ENCODE measurements at places on chromosomes 16 and 17.

DNA sequence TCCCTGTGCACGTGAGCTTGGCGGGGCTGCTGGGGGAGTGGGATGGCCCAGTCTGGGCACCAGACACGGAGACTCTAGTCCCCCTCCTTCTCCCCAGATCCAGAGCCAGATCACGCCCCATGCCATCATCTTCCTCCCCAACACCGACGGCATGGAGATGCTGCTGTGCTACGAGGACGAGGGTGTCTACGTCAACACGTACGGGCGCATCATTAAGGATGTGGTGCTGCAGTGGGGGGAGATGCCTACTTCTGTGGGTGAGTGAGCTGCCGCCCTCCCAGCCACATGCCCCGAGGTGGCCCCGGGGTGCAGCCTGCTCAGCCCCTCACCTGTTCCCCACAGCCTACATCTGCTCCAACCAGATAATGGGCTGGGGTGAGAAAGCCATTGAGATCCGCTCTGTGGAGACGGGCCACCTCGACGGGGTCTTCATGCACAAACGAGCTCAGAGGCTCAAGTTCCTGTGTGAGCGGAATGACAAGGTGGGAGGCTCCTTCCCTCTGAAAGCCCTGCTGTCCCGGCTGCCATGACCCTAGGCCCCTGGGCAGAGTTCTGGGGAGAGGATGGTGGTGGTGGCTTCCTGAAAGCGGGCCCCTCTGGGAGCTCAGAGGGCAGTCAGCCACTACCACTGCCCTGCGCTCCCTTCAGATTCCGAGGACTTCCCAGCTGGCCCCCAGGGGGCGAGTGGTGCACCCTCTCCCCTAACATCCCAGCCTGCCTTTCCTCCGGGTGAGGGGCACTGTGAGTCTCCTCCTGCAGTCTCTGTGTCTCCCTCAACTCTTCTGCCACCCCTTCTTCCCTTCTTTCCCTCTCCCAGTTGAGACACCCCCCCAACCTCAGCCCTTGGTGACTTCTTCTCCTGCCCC is 2.8 kb upstream of the C17orf107 start:
- DNase-seq, result no peak

GRCh38 chr17:41499714-41500113 is 5.7 kb downstream of the KRT13 start:
- DNase-seq, result no peak

DNA sequence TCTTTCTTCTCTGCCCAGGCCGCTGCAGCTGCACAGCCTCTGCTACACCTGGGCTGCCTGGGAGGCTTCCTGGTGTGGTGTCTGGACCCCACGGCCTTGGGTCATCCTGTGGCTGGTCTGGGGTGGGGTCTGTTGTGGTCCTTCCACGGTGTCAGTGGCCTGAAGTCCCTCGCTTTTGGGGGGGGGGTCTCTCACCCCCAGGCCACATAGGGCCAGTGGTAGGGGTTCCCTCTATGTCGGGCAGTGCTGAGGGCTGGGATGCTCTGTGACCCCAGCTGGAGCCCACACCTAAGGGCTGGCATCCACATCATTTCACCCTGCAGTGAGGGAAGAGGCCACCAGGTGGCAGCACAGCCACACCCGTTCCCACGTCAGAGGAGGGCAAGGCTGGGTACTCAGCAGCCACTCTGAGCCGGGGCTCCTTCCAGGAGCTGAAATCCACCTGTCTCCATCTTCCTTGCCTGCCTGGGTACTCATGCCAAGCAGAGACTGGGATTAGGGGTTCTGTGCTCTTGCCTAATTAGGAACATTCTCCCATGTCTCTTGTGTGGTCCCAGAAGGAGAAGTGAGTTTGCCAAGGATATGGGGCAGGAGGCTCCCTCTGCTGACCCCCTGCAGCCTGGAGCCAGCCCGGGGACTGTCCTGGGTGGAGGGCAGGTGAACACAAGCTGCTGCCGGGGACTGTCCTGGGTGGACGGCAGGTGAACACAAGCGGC is 13.0 kb downstream of the ENGASE start:
- peak; percentile 13 for DNase-seq

GRCh38 chr16:71803305-71803690 is 5.3 kb downstream of the AP1G1 start:
- DNase-seq, result no peak

- no peak for DNase-seq
Observed at GRCh38 chr17:28357901-28358197, 522 bp upstream of the POLDIP2 start.

GRCh38 chr17:49494986-49495841 is at the start of gene NGFR:
NGFR (plus strand) TSS chr17:49495293; CDS start chr17:49495418, 125 bp downstream.
- peak; percentile 27 for DNase-seq

GRCh38 chr17:41629826-41630670 is 5.7 kb upstream of the KRT17 start:
- no peak for DNase-seq

DNA sequence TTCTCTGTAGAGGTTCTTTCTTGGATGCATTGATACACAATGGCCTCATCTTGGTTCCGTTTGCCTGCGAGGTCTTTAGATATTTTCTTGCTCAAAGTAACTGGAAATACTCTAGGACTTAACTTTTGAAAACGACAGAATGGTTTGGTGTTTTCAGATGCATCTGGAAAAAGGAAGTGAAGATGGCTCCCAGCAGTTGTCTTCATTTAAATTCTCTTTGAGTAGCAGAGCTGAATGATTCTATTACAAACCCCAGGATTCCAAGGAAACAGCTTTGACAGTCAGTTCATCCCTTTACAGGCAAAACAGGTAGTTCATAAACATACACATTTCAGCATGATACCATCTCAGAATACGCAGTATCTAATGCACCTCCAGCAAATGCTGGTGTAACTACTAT is 54.8 kb downstream of the PSMD12 start:
- no peak for DNase-seq

- no peak for DNase-seq
Observed at GRCh38 chr17:34979650-34980352, 511 bp upstream of the LIG3 start.

GRCh38 chr17:60303406-60304099 is 88.4 kb downstream of the USP32 start:
- no peak for DNase-seq
